ENCODE measurements at places on chromosomes 16 and 17.
A peak's percentile ranks its signal among the peaks of the same experiment; 100 is the strongest.

- DNase-seq = no peak
Observed at GRCh38 chr16:68257251-68257905, 6.9 kb upstream of the SLC7A6 start.

DNA sequence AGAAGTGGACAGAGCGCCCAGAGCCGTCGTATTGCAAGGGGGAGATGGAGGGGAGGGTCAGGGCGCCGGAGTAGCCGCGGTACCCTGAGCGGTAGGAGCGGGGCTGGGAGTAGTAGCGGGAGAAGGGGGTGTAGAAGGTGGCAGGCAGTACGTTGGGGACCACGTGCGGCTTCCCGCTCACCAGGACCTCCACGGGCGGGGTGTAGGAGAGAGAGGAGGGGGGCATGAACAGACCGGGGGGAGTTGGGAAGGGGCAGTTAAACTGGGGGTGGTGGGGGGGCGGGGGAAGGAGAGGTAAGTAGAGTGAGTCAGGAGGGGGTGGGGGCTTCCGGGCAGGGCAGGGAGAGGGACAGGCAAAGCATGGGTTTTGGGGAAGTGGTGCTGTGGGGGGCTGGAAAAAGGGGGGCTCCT lies 16.8 kb downstream of the ST6GALNAC2 start:
- no peak for DNase-seq

GRCh38 chr16:89795676-89796075 lies 20.8 kb downstream of the FANCA start:
- no peak for DNase-seq

GRCh38 chr16:84768808-84769197 lies 51.0 kb upstream of the CRISPLD2 start:
- DNase-seq = no peak

- no peak for DNase-seq
Observed at GRCh38 chr17:65355246-65355645, 206.2 kb downstream of the AXIN2 start.

GRCh38 chr17:72458301-72458700 lies 337.5 kb downstream of the SOX9 start:
- DNase-seq = no peak

GRCh38 chr17:77948690-77949114 lies 9.8 kb upstream of the TNRC6C start:
- no peak for DNase-seq

GRCh38 chr17:34156741-34157589 lies 98.1 kb upstream of the CCL2 start:
- DNase-seq = no peak

GRCh38 chr16:73725156-73725555 lies 571.5 kb upstream of the PSMD7 start:
- DNase-seq = no peak

GRCh38 chr16:68197250-68197649 lies 38.7 kb downstream of the ESRP2 start:
- DNase-seq = no peak

DNA sequence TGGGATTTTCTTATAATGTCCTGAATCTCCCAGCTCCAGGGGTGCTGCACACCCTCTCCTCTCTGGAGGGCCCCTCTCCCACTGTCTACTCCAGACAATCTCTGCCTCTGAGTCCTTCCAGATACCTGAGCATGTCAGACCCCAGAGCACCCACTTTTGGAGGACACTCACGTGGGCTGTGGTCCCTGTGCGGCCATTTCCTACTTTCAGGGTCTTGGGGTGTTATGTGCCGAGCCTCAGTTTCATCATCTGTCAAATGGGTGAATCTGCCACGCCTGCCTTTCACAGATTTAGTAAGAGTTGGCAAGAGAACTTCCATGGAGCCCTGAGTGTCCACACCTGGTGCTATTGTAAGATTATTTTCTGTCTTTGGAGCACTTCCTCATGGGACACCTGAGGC lies 3.7 kb upstream of the FOXL1 start:
- DNase-seq = no peak

- no peak for DNase-seq
Observed at GRCh38 chr16:59274141-59274540, 540.0 kb upstream of the GOT2 start.

GRCh38 chr16:70552675-70553074 lies 29.1 kb downstream of the SF3B3 start:
- DNase-seq = no peak

DNA sequence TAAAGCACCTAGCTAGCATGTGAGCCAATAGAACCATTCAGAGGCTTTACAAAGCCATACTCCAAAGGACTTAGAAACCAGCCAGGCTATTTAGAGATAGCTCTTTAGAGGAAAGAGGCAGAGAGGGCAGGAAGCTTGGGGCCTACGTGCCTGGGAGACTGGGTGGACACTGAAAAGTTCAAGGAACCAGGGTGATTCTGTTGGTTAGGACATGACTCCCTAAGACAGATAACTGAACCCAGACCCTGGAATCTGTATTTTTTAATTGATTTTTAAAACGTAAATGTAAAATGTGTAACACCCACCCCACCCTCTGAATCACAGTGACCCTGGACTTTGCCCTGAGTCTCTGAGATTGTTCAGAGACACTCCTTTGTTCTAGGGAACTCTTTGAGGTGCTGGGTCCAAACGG lies 16.1 kb upstream of the GNA13 start:
- no peak for DNase-seq

DNA sequence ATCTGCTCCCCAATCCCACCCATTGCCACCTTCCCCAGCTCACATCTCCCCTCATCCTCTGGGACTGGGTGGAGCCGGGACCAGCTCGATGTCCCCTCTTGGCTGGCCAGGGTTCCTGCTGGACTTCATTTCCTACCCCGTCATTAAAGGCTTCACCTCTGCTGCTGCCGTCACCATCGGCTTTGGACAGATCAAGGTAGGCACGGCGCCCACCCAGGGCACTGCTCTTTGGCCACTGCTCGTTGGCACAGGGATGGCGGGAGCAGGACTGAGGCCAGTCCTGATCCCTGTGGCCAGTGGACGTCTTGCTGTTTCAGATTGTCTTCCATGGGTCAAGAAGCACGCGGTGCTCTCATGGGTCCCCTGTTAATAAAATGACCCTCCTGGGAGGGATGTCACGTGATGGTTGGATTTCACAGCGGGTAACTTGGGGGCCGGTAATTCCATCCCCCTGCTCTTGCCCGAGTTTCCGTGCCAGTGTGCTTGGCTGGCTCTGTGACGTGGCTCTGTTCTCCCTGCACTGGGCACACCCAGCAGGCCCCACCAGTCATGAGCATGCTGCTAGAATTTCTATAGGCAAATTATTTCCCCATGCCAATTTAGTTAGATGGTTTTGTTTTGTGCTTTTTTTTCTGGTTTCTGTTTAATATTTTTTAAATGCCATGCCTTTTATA lies 3.1 kb downstream of the SLC26A11 start:
- no peak for DNase-seq

- DNase-seq = no peak
Observed at GRCh38 chr16:81607805-81608522, 163.4 kb downstream of the CMIP start.

DNA sequence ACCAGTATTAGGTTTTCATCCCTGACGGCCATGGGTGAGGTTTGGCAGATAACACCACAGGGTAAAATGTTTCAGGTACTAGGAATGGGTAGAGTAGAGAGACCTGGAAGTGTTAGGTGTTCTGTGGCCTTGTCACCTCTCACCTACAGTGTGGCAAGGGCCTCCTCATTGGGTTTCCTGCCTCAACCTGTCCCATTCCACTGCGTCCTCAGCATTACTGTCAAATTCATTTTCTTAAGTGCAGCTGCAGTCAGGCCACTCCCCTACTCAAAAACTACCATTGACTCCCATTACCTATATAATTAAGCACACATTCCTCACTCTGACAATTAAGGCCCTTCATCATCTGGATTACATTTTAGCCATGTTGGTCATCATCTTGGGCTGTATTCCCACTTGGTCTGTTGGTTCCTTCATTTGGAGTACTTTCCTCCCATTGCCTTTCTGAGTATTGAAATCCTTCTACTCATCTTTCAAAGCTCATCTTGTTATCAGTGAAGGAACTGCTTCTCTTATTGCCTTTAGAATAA lies 64.5 kb downstream of the NUP88 start:
- no peak for DNase-seq

DNA sequence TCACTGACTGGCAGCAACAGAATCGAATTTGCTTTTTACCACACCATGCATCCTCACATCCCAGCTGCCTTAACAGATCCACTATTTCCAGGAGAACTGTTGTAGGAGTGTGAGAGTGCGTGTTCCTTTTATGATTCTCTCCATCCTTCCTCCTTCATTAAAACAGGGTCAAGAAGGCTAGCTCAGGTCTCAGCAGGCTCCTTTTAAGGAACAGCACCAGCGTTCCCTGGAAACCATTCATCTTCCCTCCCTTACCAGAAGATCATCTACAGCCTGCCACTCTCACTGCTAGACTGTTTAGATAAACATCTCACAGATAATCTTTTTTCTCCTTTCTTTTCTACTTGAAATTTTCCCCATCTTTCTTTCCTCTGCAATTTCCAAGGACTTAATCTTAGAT lies 1531.9 kb upstream of the CDH8 start:
- DNase-seq = no peak

GRCh38 chr17:67379251-67379630 lies 2.2 kb downstream of the PITPNC1 start:
- no peak for DNase-seq

DNA sequence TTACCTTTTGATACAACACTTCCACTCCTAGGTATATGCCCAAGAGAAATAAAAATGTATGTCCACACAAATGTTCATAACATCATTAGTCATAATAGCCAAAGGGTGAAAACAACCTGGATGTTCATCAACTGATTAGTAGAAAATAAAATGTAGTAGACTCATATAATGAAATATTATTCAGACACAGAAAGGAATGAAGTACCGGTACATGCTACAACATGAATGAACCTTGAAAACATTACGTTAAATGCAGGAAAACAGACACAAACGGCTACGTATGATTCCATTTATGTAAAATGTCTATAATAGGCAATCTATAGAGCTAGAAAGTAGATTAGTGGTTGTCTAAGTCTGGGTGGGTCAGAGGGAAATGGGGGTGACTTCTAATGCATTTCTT lies 358.5 kb downstream of the CA10 start:
- DNase-seq = no peak

GRCh38 chr16:72371307-72372086 lies 199.5 kb upstream of the PMFBP1 start:
- DNase-seq = no peak

GRCh38 chr17:75524970-75525805 lies at the start of gene LLGL2:
Gene LLGL2, plus strand, starts transcription at chr17:75525697. Its CDS starts 17,730 bp downstream, at chr17:75543427.
- DNase-seq = peak; percentile 65

GRCh38 chr17:73874008-73874720 lies 229.9 kb upstream of the SDK2 start:
- no peak for DNase-seq

- DNase-seq = no peak
Observed at GRCh38 chr17:48539177-48539576, 5.7 kb downstream of the HOXB2 start.

GRCh38 chr16:85683363-85683762 lies 5.4 kb downstream of the GINS2 start:
- DNase-seq = no peak

GRCh38 chr17:50117202-50118051 lies 12.5 kb downstream of the SAMD14 start:
- peak; percentile 34 for DNase-seq

GRCh38 chr16:84787263-84787622 lies 32.5 kb upstream of the CRISPLD2 start:
- no peak for DNase-seq

- no peak for DNase-seq
Observed at GRCh38 chr16:30184891-30185682, 1.7 kb downstream of the CORO1A start.

- DNase-seq = no peak
Observed at GRCh38 chr16:51592001-51592501, 441.0 kb upstream of the SALL1 start.

DNA sequence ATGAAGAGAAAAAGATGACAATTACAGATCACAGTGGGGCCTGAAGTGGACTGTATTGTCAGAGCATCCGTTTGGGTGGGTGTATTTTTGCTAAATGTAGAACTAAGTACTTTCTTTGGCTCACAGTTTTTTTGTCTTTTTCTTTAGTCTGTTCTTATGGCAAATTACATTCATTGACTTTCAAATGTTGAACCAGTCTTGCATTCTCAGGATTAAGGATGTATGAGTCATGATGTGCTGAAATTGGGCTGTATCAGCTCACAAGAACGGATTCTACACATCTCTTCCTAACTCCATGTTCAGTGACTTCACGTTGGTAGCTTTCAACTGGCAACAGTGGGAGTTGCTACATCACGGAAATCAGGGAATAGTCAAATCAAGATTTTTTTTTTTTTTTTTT lies 66.5 kb downstream of the TEX2 start:
- DNase-seq = no peak

DNA sequence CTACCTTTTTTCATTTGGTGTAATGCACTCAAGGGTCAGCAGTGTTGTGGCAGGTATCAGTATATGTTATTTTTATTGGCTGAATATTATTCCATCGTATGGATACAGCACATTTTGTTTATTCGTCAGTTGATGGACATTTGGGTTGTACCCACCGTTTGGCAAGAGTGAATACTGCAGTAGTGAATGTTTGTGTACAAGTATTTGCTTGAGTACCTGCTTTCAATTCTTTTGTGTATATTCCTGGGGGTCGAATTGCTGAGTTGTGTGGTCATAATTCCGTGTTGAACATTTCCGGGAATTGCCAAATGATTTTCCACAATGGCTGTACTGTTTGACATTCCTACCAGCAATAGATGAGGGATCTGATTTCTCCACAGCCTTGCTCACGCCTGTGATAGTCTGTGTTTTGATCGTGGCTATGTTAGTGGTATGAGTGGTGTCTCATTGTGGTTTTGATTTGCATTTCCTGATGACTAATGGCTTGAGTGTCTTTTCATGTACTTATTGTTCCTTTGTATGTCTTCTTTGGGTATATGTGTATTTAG lies 108.4 kb downstream of the OR1D5 start:
- DNase-seq = no peak

DNA sequence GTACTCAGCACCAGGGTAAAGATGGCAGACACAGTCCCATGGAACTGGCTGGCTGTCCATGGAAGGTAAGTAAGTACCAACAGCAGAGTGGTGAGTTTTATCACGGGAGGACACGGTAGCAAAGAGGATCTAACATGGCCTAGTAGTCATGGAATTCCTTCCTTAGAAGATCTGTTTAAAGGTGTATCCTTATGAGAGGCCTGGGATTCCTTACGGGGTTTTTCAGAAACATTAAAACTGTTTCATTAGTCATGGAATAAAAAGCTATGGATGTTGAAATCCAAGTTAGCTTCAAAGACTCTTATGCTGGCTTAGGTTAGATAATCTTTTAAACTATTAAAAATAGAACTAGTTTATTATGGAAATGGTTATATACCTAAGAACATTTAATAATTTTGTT lies 7.4 kb downstream of the FTO start:
- DNase-seq = no peak

GRCh38 chr17:9878786-9879525 lies 26.1 kb downstream of the RCVRN start:
- no peak for DNase-seq

- no peak for DNase-seq
Observed at GRCh38 chr17:36727052-36727451, 125.7 kb downstream of the MRM1 start.
